SK-MEL-5 (cell line): ENCODE measurements at places on chromosomes 5 and 9. TPM values are rescaled to one million over a fixed set of nuclear protein-coding genes. Genes with fewer than 3 reads are reported as not detected.

The S1PR3 gene
- total RNA-seq, result 0.50 and 0.56 TPM in 2 replicates

The PRDM9 gene
- not detected in 2 replicates for total RNA-seq

The MELK gene
- total RNA-seq, result 25.7 and 27.0 TPM in 2 replicates

The PLPPR1 gene
- 0.16 TPM in 1 of 2 replicates, not detected in the other for total RNA-seq

GRCh38 chr9:112166176-112167140, 8.6 kb downstream of the SUSD1 start:
- peak; percentile 95 for DNase-seq

GRCh38 chr5:69170495-69170894, 3.5 kb downstream of the CCNB1 start:
- DNase-seq, result no peak

DNA sequence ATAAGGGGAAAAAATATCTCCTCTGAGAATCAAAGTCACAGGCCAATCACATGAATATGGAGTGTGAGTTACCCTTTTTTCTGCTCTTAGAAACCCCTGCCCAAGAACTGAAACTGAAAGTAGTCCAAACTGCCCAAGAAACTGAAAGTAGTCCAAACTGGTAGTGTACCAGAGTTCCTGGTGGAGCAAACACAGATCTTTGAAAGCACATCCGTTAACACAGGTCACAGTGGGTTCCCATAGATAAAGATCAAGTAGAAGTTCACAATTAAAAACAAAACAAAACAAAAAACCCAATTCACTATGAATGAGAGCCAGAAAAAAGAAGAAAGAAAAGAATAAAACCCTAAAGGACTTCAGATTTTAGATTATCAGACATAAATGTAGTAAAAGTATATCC, 332.4 kb upstream of the EFNA5 start:
- peak; percentile 80 for DNase-seq

- peak; percentile 20 for DNase-seq
Measured at GRCh38 chr5:167699432-167699831, 592.0 kb upstream of the WWC1 start.

GRCh38 chr5:140480310-140481014, 67.0 kb upstream of the EIF4EBP3 start:
- no peak for DNase-seq

The TLX3 gene
- not detected in 2 replicates for total RNA-seq

- DNase-seq, result no peak
Measured at GRCh38 chr9:112203536-112203935, 28.4 kb upstream of the SUSD1 start.

DNA sequence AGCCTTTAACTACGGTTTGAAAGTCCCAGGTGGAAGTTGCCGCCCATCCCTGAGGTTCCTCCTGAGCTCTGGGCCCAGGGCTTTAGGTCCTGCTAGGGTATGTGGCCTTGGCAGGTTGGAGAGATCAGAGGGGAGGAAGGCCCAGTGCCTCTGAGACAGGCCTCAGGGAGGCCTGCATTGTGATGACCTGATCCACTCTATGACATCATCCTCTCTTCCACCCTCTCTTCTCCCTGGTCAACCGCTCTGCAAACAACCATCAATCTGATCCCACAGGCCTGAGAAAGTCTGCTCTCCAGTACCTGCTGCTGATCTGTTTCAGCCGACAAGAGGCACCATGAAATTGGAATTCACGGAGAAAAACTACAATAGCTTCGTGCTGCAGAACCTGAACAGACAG, at the start of gene CCIN:
CCIN (plus strand) TSS at position 223 of the 400 bp plus-strand sequence; CDS start at position 338, 115 bp downstream.
- no peak for DNase-seq

The ANKRD34B gene
- 0.18 and 0.53 TPM in 2 replicates for total RNA-seq

DNA sequence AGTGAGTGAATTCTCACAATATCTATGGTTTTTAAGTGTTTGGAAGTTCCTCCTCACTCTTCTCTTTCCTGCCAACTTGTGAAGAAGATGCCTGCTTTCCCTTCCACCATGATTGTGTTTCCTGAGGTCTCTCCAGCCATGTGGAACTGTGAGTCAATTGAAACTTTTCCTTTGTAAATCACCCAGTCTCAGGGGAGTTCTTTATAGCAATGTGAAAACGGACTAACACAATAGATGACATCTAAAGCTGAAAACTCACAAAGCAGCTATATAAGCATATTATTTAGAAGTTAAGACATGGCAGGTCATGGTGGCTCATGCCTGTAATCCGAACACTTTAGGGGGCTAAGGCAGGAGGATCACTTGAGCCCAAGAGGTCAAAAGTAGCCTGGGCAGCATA, 130.2 kb downstream of the ARRDC3 start:
- DNase-seq, result no peak

GRCh38 chr5:57448751-57449150, 33.9 kb downstream of the ACTBL2 start:
- peak; percentile 96 for DNase-seq

- no peak for DNase-seq
Measured at GRCh38 chr9:102225841-102226441, 487.5 kb upstream of the GRIN3A start.

- no peak for DNase-seq
Measured at GRCh38 chr9:33186457-33187168, 19.5 kb upstream of the B4GALT1 start.

- no peak for DNase-seq
Measured at GRCh38 chr5:88695931-88696330, 187.1 kb downstream of the MEF2C start.
